CD8-positive, alpha-beta memory T cell (primary cell): ENCODE measurements at places on chromosomes 1 and 21. TPM values are rescaled to one million over a fixed set of nuclear protein-coding genes. Genes with fewer than 3 reads are reported as not detected.
A peak's percentile ranks its signal among the peaks of the same experiment; 100 is the strongest.

The CRYAA gene
- not detected for total RNA-seq

DNA sequence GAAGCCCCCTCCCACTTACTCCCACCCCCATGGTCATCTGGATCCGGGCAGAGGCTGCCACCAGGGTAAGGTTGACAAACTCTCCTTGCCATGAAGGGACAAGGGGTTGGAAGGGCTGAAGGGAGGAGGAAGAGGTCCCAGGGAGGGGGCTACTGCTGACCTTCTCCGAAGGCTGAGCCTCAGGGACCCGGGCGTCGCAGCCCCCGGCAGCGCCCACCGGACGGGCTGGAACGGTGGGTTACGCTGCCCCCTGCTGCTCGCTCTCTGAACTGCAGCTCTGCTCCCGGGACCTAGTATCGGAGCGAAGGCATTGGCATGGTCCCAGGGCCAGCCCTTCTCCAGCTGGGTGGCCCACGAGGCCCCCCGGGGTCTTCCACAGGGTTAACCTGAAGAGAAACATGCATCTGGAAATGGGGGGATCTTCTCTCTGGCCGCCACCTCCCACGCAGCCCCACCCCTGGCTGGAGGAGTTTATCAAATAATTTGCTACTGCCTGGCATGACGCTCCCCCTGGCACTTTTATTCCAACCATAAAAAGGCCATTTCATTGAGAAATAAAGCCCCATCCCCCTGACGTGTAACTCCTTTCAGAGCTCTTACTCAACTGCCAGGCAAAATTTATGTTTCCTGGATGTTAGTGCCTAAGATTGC lies 70.4 kb upstream of the TARDBP start:
- no peaks in the 10 kb centered on the region for H3K36me3 ChIP-seq
- H3K4me1 ChIP-seq = peaks cover 20% of the 10 kb centered on the region
- H3K4me3 ChIP-seq = no peak overlapping the region

GRCh38 chr1:21289700-21290545 lies at the start of gene ECE1:
Gene ECE1 (minus strand): TSS chr1:21290463. CDS start chr1:21290414, 49 bp downstream.
- peaks cover 55% of the 10 kb centered on the region for H3K4me1 ChIP-seq
- DNase-seq = peak; percentile 47
- no peaks in the 10 kb centered on the region for H3K27me3 ChIP-seq
- no peaks in the 10 kb centered on the region for H3K36me3 ChIP-seq
- peak within 1 kb of the TSS; percentile 53 for H3K27ac ChIP-seq

The OR2W3 gene
- not detected for total RNA-seq

- H3K4me1 ChIP-seq = no peaks in the 10 kb centered on the region
- no peak for DNase-seq
- H3K4me3 ChIP-seq = no peak overlapping the region
- H3K27me3 ChIP-seq = no peaks in the 10 kb centered on the region
- no peak overlapping the region for H3K27ac ChIP-seq
Measured at GRCh38 chr1:13952985-13953384, 253.0 kb downstream of the PRDM2 start.

DNA sequence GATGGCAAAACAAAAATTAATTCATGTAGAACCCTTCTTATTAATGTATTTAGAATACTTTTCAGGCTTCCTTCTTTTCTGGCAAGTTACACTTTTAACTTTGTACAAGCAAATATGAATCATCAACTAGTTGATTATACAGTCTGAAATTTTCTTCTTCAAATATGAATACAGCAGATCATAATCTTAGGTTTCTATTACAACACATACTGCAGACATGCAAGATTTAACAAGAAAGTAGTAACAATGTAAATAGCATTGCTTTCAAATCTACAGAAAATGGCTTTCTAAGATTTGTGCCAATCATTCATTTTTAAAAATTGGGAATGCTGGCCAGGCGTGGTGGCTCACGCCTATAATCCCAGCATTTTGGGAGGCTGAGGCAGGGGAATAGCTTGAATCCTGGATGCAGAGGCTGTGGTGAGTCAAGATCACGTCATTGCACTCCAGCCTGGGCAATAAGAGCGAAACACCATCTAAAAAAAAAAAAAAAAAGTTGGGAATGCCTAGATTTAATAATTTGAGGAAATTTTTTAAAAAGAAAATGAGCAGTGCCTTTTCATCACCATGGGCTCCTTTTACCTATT lies 68.4 kb upstream of the DPYD start:
- H3K27me3 ChIP-seq = no peaks in the 10 kb centered on the region
- no peak for DNase-seq
- H3K36me3 ChIP-seq = no peaks in the 10 kb centered on the region
- H3K27ac ChIP-seq = no peak overlapping the region
- no peaks in the 10 kb centered on the region for H3K4me1 ChIP-seq

- H3K27ac ChIP-seq = no peak overlapping the region
- no peaks in the 10 kb centered on the region for H3K36me3 ChIP-seq
- no peaks in the 10 kb centered on the region for H3K4me1 ChIP-seq
- no peaks in the 10 kb centered on the region for H3K27me3 ChIP-seq
Measured at GRCh38 chr1:202397256-202397655, 48.8 kb downstream of the PPP1R12B start.

- H3K36me3 ChIP-seq = no peaks in the 10 kb centered on the region
- H3K27ac ChIP-seq = no peak overlapping the region
- no peak overlapping the region for H3K4me3 ChIP-seq
- H3K27me3 ChIP-seq = no peaks in the 10 kb centered on the region
- no peak for DNase-seq
- H3K4me1 ChIP-seq = no peaks in the 10 kb centered on the region
Measured at GRCh38 chr1:99236756-99237155, 27.5 kb upstream of the PLPPR4 start.

The KMO gene
- 0.60 TPM for total RNA-seq

DNA sequence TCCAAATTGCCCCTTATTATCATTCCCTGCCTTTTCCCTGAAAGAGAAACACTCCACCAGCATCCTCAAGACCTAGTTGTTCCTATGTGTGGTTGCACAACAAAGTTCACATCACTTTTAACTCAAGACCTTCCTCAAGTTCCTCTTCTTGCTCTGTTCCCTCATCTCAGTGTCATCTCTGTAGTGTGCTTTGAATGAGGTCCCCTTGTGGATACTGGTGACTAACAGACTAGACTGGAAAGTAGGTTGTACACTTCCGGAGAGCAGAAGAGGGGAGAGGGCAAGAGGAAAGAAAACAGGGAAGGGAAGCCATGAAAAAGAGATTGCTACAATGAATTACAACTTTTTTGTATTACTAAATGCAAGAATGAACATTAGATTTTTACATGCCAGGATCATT lies 853.8 kb downstream of the USP25 start:
- no peaks in the 10 kb centered on the region for H3K36me3 ChIP-seq
- no peaks in the 10 kb centered on the region for H3K4me1 ChIP-seq
- no peak overlapping the region for H3K27ac ChIP-seq
- no peak overlapping the region for H3K4me3 ChIP-seq
- no peak for DNase-seq

- no peak for DNase-seq
Measured at GRCh38 chr1:202063093-202063492, 52.7 kb downstream of the ELF3 start.
